ENCODE measurements at places on chromosomes 6 and 20.

DNA sequence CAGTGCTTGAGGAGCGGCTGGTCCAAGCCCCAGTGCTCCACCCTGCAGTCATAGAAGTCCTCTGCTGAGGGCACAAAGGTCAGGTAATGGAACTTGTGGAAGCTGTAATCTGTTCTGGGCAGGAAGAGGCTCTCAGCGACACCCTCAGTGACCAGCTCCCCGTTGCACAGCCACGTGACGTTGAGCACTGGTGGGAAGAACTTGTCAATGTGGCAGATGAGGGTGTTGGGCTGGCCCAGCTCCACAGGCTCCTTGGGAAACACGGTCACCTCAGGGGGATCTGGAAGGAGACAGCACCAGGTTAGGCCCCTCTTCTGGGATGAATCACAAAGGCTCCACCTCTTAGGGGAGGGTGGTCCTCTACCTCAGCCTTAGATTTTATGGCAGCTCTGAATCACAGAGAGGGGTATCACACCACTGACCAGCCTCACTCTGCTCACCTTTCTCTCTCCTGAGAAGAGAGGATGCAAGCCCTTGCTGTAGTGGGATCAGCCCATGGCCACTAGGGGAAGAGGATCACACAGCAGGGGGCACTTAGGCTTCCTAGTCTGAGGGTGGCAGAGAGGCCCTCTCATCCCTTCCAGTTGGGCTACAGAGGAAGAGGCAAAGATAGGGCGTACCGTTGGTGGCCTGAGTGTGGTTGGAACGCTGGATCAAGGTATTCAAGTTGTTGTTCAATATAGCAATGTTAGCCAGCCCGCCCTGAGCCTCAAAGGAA lies 4.3 kb downstream of the HLA-DPA1 start:
- no peak for DNase-seq

DNA sequence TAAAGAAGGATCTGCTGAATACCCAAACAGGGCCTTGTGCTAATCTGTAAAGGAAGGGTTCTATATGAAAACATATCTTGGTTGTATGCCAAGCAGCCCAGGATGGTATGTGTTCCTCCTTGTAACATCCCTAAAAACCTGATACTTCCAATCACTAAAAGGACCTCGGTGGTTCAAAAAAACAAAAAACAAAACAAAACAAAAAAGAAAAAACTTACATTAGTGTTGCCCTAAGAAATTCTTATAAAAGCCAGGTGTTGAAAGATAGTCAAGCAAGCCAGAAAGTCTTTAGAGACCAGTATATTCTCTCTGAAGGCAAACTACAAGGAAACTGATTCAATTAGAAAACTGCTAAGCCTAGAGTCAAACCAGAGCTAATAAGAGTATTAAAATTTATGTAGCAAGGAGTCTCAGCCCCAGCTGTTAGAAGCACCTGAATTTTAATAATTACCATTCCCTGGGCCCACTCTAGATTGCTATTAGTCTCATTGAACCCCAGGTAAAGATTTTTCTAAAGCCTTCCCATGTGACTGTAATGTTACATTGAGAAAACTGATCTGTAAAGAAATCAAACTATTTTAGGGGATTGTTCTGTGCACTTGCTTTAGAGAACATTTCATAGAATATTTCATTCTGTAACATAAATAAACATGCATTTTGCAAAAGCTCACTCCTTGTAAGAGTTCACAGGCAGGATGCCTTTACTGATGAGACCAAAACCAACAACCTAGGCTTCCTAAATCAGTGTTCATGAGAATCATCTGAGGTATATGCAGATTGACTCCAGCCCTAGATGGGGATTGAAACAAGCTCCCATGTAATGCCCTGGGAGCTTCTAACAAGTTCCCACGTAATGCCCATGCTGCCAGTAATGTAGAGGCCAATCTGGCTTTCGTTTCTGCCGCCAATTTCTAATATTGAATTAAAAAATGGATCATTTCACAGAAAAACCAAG lies 95.2 kb upstream of the BTN3A2 start:
- no peak for DNase-seq

DNA sequence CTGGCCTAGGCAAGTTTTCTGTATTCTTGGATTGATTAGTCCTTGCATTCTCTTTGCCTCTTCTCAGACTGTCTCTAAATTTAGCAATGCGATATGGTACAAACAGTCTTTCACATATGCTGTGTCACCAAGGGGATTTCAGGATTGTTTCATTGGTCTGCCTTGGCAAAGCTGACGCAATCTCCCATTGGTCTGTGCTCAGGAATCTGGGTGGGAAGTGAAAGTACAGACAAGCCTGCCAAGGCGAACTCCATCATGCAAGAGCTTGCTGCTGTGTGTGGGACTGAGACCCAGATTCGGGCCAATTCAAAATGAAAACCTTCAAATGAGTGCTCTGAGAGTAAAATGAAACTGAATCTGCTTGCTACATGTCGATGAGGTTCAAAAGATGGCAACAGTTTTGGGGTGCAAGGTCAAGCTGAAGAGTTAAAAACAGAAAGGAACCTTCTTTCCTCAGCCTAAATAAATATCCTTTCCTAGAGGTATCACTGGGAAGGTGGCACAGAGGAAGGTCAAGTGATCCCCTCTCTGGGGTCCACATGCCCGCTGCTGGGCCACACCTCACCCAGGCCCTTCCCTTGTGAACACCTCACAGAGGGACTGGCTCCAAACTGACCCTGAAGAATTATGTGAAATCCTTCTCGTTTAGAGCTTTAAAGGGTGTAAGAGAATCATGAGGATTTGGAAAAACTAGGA lies 198.8 kb upstream of the PREP start:
- DNase-seq: peak; percentile 62

- no peak for DNase-seq
Measured at GRCh38 chr6:42341771-42342553, 109.8 kb downstream of the TRERF1 start.

GRCh38 chr6:64926051-64926450 lies 781.0 kb downstream of the EYS start:
- DNase-seq: no peak

DNA sequence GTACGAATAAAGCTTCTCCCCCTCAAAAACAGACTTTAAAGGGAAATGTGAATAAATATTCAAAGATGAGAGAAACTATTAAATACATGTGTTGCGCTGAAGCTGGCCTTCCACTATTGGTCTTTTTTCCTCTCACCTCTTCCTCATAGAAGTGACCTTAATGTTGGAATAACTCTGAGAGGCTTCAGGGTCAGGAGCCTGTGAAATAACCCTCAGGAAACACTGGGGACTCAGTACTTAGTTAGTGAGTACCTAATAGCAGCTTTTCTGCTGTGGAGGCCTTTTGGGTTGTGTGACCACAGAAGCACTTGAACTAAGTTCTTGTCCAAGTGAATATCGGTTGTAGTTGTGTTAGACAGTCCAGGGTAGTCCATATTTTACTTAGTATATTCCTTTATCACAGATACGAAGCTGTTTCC lies 799 bp upstream of the SHPRH start:
- DNase-seq: no peak

DNA sequence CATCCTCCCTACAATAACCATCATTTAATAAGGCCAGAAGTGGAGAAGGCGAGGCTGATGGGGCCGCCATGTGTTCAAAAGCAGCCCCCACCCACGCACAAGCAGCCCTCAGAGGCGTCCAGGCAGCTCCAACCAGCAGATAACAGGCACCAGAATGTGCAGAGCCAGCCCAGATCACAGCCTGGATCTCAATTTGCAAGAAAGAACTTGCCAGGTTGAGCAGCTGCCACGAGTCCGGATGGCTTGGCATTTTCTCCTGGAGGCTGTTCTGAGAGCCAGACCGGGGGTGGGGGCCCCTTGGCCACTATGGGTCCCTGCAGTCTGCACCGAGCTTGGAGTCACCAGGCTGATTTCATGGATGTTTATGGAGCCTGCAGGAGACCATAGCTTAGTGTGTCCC lies 338.1 kb downstream of the PREX1 start:
- no peak for DNase-seq

- DNase-seq: no peak
Measured at GRCh38 chr20:49983123-49983847, 505 bp downstream of the SNAI1 start.

DNA sequence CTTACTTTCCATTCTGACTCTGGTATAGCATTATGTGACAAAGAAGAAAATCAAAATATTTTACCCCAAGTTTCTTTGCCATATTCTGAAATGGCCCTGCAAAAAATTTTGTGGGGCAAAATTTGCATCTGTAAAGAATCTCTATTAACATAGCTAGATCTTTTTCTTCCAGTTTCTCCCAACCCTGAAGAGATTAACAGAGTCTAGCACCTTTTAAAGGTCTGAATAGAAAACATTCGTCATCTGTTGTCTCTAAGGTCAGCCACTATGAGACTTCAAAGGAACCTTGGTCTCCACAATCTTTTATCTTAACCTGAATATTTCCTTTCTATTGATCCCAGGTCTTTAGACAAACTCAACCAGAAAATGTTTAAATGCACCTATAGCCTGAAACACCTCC lies 205.7 kb downstream of the BTBD9 start:
- no peak for DNase-seq

DNA sequence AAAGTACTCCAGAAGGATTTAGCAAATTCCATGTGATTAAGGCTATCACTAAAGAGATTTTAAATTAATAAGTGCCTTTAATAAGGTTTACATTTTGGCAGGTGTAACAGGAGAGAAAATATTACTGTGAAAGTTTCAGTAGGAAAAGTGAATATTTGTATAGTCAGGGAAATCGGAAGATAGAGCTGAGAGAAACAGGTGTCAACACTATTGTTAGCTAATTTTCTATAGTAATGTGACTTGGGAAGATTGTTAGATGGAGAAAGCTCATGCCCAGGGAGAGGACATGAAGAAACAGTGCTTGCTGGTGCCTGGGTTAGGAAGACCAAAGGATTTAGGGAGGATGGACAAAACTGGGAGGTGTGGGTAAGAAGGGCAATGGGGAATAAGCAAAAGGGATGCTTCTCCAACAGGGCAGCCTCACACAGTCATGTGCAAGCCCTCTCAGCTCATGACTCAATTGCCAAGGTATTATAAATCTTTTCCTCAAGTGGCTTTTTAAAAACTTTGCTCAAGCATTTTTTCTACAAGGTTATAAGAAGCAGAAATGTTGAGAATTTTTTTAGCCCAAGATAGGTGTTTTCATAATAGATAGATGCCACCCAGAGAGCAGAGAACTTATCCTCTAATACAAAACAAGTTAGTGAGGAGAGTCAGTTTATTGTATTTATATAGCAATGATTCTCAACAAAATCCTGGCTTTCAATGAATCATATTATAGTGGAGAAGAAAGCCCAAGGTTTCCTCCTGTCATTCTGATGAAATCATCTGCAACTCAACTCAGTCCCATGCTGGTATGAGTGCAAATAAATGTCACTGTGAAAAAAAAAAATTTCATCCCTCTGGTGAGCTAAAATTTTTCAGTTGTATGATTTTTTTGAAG lies 325.2 kb upstream of the NT5E start:
- no peak for DNase-seq

GRCh38 chr6:14838133-14838583 lies 407.7 kb upstream of the JARID2 start:
- DNase-seq: no peak

GRCh38 chr6:35248300-35248699 lies 11.2 kb upstream of the ZNF76 start:
- DNase-seq: no peak

DNA sequence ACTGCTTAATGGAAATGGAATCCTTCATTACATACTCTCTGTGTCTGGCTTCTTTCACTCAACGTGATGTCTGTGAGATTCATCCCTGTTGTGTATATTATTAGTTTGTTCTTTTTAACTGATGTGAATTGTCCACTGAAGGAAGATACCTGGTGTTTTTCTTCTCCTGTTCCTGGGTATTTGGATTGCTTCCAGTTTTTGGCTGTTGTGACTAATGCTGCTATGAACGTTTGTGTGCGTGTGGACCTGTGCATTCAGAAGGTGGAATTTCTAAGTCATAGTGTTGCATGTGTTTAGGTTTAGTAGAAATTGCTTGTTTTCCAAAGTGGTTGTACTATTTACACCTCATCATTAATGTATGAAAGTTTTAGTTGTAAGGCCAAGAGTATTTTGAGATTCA lies 3.8 kb downstream of the TULP4 start:
- no peak for DNase-seq

DNA sequence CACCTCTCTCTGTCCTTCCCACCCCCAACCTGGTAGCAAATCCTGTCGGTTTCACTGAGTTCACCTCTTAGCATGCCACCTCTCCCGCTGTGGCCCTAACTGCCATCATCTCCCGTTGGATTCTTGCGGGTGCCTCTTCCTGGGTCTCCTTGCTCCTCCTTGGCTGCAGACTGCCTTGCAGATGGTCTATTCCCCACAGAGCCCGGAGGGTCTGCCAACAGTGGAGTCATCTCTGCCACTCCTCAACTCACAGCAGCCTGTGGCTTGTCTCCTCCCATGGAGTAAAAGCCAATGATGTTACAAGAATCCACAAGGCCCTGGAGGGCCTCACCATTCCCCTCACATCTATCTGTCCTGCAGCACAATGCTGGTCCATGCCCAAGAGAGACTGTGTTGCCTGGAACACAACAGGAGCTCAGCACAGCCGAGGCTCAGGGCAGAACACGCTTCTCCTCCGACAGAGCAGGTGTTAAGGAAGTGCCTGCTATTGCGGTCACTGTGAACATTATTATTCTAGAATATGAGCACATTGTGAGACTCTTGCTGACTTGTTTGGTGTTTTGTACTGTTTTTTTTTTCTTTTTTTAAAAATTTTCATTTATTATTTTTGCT lies 241.8 kb upstream of the SULF2 start:
- DNase-seq: no peak

- no peak for DNase-seq
Measured at GRCh38 chr20:17641993-17642392, 40.0 kb downstream of the RRBP1 start.

DNA sequence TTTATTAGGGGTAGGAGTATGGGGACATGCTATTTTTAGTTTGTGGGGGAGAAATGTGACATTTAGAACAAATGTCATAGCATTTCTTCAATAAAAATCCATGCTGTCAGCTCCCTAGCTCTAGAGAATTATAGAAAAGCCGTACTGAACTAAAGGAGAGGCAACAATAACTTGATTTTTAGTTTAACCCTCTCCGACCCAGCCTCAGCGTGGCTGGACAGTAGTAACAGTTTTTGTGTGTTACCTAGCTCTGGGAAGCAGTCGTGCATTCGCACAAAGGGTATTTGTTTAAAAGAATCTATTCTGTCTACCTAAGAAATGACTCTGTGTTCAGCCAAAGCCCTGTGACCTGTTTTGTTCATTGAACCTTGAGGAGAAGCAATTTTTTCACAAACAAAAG lies 442.4 kb upstream of the SOX4 start:
- no peak for DNase-seq

GRCh38 chr6:6856538-6857523 lies 250.9 kb upstream of the RREB1 start:
- DNase-seq: peak; percentile 84
